ENCODE measurements at places on chromosomes 2 and 18. TPM values are rescaled to one million over a fixed set of nuclear protein-coding genes. Genes with fewer than 3 reads are reported as not detected.

DNA sequence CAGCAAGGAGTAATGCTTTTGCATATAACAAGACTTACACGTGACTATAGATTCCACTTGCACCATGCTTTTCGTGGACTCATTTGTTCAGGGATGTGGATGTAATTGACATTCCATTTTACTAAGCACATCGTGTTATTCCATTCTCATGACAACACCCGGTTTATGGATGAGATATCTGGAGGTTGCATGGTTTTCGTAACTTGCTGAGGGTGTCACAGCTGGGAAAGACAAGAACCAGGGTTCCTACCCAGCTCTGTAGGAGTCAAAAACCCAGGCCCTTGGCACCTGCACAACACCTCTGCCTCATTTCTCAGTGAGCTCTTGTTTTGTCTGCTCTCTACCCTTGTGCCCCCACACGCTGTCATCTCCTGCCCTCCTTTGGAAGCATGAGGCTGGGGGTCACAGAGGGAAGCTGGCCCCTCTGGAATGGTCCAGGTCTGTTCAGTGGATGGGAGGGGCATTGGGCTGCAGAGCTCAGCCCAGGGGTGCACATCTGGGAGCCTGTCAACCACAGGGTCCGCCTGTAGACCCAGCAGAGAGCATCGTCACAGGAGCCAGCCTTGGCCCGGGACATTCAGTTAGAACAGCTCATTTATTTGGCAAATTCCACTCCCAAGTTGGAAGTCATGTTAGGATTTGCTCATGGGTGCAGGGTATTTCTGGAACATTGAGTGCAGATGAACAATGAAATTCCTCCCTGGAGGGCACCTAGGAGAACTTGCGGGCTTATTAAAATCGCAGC lies 120.1 kb upstream of the TWIST2 start:
- DNase-seq, result no peak

DNA sequence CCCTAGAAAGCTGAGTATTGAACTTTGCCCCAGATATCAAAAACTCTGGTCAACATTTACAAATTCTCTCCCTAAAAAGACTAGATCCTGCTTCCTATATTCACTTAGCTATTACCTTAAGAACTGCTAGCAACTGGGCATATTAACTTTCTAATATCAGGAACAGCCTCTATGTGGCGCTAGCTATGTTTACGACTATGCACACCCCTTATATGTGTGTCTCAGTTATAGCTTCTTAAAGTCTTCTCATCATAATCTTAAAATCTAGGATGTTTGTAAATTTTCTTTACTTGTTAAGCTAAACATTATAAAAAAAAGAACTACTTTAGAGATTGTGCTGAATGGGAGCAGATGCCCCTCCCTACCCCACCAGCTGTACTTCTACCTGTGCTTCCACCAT lies 1.7 kb upstream of the STAMBP start:
- no peak for DNase-seq

DNA sequence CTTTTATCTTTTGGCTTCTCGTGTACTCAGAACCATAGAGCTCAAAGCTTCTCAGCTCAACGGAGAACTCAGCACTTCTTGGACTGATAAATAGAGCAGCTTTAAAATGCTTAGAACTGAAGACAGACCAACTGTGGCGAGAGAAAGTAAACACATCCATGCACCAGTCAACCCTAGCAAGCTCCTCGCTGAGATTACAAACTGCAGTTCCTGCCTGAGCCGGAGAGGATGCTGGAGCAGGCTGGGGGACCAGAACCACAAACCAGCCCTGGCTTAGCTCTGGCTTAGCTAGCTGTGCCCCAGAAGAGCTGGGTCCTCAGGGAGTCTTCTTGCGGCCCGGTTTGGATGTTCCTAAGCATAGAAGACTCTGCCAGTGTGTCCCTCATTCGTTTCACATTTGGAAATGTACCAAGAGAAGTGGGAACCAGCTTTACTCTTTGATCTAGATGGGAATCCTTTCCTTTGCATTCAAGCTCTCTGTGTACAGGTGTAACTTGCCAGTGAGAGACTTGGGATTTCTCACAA lies 5.6 kb downstream of the PAX8 start:
- DNase-seq, result peak; percentile 57

- no peak for DNase-seq
Measured at GRCh38 chr2:151063271-151063670, 198.4 kb downstream of the RBM43 start.

- DNase-seq, result no peak
Measured at GRCh38 chr2:188151670-188152069, 140.0 kb upstream of the GULP1 start.

DNA sequence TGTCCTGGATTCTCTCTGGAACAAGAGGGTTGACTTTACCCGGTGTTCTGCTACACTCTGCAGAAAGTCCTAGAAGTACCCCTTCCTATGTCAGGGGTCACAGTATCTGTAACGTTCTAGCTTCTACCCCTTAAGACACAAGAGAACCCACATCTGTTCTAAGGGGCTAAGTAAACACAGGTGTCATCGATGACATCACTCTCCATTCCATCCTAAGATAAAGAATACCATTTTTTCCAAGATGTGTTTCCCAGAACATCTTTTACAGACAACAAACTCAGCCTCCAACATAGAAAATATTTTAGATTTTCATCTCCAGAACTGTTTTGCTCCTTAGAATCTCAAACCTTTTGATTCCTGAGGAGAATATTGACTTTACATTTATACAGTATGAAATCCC lies 239.1 kb downstream of the TRIB2 start:
- DNase-seq, result no peak

DNA sequence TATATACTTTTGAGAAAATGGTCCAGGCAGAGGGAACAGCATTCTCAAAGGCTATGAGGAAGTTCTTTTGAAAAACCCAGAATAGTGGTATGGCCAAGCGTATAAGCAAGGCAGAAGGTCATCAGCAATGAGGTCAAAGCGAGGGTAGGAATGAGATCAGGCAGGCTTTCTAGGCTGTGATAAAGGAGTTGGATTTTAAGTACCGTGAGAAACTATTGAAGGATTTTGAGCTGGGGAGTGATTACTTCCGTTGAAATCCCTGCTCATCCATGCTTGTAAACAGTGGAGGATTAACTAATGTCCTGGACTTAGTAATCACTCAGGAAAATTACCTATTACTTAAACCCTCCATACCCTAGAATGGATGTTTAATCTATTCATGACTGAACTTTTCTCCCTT lies 50.2 kb downstream of the EMILIN2 start:
- no peak for DNase-seq

- no peak for DNase-seq
Measured at GRCh38 chr2:215465256-215465655, 29.4 kb upstream of the FN1 start.

DNA sequence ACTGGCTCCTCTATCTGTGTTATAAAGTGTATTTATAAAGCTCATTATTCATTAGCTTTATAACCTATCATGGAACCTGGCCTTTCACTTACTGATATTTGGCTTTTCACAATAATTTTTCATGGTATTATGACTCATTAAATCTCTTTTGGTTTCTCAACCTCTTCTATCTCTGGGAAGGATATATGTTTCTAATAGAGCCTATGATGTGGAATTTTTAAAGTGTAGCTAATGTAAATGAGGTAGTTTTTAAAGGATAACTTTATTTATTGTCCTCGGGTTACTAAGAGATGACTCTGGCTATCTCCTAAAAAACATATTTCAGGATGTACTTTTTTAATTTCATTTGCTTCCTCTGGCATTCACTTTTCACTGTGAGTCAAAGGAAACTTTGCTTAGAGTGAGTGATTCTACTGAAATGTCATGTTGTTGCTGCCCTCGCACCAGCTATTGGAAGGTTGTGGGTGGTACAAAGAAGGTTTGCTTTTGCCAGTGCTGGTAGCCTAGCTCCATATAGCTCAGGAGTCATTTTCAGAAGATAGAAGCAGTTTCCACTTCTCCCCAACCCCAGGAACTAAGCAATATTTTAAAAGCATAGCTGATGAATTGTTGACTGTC lies 85.2 kb upstream of the RPE start:
- no peak for DNase-seq

DNA sequence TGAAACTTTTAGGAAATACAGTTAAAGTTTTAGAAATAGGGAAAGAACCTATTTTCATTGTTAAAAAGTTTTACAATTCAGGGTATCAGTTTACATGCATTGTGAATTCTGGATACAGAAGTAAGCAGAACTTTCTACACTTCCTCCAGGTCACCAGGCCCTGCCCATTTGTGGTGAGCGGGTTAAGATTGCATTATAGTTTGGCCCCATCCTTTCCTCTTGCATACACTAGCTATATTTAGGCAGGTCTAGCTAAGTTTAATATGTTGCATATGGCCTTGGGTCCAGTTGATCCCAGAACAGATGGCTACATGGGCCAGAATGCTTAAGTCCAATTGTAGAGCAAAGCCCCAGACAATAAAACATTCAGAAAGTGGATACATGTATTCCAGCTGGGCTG lies 4.8 kb downstream of the VWA3B start:
- no peak for DNase-seq

- no peak for DNase-seq
Measured at GRCh38 chr2:98532756-98533155, 75.6 kb downstream of the COA5 start.

- DNase-seq, result peak; percentile 61
Measured at GRCh38 chr18:35949903-35950627, 22.4 kb upstream of the RMP24 start.

- DNase-seq, result no peak
Measured at GRCh38 chr18:63177259-63177658, 142.3 kb downstream of the BCL2 start.

DNA sequence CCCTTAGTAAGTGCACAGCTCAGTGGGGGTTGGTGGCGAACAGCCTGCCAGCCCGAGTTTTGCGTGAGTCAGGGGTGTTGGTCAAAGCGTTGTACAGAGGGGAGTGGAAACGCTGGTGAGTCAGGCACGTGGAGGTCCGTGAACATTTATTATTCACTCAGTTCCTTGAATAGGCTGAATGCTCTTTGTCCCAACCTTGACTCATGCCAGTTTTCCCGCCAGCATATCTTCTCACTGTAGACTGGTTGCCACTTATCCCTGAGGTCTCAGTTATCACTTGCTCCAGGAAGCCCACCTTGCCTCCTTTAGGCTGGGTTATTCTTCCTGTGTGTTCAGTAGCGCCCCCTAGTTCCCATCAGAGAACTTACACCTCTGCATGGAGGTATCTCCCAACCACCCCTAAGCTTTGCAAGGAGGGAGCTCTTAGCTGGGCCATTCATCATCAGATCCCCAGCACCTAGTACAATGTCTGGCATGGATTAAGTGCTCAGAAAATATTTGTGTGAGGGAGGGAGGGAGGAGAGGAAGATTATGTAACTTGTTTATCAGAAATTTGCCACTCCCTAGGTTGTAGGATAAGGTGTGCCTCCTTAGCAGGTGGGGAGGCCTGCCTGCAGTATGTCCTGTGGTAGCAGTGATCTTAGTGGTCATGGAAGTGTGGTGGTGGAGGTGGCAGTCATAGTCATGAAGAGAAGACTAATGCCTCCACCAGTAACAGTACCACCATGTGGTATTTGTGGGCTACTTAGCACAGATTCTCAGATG lies 72.1 kb downstream of the CABLES1 start:
- no peak for DNase-seq

DNA sequence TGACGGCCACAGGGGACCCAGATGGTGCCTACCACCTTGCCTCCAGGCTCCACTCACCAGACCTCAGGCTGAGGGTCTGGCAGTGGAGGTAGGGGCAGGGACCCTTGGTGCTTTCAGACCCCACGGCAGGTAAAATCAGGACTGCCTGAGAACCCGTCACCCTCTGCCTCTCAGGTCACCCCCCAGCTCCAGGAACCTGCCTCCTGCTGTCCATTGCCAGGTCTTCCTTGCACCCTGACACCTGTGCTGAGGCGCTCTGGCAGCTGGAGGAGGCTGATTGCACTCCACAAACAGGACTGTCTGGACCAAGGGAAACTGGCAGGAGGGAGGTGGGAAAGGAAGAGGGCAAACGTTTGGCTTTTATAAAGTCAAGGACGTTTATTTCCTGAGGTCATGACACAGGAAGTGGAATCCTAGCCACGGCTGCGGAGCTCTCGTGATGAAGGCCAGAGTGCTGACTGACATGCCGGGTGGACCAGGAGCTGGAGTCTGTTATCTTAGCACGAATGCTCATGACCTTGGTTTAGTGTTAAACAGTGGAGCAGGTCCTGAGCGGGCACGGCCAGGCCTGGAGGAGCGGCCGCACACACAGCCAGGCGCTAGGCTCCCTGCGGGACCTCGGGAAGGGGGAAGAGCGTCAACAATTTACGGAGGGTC lies 40.5 kb downstream of the ANO7 start:
- DNase-seq, result no peak

GRCh38 chr2:119753041-119753929 lies 6.4 kb upstream of the PTPN4 start:
- DNase-seq, result peak; percentile 31

GRCh38 chr2:134020608-134021007 lies 233.3 kb upstream of the MGAT5 start:
- DNase-seq, result no peak

DNA sequence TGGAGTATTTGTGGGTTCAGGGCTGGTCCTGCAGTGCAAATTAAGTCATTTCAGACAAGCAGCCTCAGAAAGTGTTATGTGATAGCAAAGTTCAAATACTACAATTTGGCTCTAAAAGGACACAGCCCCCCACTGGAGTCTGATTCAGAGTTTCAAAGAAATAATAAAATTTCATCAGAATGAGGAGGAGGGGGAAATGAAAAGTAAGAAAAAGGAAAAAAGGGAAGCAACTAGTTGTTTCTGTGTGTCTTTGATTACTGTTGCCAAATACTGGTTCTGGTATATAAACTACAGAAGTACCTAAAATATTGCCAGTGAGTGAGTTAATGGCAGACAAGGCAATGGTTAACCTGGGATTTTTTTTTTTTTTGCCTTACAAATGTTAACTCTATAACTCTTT lies 773.9 kb downstream of the BCL11A start:
- no peak for DNase-seq

DNA sequence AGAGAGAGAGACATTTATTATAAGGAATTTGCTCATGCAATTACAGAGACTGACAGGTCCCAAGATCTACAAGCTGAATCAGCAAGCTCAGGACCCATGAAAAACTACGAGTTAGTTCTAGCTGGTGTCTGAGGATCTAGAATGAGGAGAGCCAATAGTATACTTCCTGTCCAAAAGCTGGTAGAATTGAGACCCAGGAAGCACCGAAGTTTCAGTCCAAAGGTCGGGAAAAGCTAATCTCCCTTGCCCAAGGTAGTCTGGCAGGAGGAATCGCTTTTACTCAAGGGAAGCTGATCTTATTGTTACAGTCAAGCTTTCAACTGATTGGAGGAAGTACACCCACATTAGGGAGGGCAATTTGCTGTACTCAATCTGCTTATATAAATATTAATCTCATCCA lies 389.6 kb downstream of the ADCYAP1 start:
- DNase-seq, result no peak

Gene RFTN2
- 27.2 TPM for total RNA-seq

Gene WNT6
- not detected for total RNA-seq

Gene GALNT13
- 26.3 TPM for total RNA-seq

Gene INHBB
- 4.7 TPM for total RNA-seq

Gene SEPTIN2
- 487 TPM for total RNA-seq

Gene UPP2
- total RNA-seq, result not detected

Gene FBXO15
- 5.4 TPM for total RNA-seq

Gene ANKRD36B
- total RNA-seq, result 32.9 TPM

Gene CNRIP1
- total RNA-seq, result 21.8 TPM

Gene RPRD1A
- 58.4 TPM for total RNA-seq

Gene LYG2
- total RNA-seq, result 1.7 TPM

Gene CFAP53
- 0.56 TPM for total RNA-seq

Gene STAT4
- 1.1 TPM for total RNA-seq

Gene FSIP2
- total RNA-seq, result 9.0 TPM
